Esophagus squamous epithelium (tissue), 5 donors: ENCODE measurements at places on chromosomes 1 and 21.

DNA sequence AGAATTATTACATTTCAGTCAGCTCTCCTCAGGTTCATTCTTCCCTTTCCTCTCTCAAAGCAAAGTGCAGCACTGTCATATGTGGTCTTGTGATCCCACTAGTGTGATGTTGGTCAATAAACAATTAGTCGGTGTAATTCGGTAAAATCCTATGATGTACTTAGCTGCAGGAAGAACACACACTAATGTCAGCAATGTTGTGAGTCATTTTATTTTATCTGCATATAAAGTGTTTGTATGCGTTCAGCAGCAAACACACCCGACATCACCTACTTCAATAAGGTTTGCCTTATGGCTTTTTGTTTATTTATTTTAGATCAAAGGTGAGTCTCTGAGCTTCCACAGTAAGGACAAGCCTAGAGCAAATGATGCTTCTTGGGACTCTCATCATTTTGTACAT, 47.8 kb downstream of the PTPN14 start:
- DNase-seq = no peak

GRCh38 chr1:197081117-197081753, 14.2 kb upstream of the F13B start:
- no peak for DNase-seq

DNA sequence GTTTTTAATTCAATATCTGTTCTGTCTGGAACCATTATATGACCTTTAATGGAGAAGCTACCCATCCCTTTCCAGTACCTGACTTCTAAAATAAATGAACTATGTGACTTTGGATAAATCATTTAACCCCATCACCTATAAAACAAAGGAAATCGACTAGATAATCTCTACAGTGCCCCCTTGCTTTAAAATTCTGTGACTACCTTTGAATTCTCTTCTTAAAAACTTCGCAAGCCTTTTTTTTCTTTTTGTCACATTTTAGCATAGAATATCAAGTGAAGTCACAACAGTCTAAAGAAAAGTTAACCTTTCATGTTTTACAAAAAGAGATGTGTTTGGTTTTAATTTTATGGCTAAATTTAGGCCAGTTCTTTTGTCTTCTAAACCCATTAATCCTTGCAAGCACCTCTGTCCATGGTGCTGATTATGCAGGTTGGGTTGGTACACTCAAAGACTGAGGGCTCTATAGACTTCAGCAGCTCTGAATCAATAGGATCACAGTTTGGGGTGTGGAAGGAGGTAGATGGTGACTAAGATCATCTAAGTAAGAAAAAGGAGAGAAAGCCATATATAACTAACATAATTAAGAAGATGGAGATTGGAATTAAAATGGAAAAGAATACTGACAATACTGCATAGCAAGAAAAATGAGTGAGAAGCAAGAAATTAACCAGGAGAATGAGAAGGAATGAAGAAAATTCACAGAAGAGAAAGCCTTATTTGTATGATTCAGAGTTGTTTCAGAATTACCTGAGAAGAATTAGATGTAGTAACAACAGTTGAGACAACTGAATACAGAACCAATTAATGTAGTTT, 59.2 kb downstream of the TBX15 start:
- DNase-seq = no peak

DNA sequence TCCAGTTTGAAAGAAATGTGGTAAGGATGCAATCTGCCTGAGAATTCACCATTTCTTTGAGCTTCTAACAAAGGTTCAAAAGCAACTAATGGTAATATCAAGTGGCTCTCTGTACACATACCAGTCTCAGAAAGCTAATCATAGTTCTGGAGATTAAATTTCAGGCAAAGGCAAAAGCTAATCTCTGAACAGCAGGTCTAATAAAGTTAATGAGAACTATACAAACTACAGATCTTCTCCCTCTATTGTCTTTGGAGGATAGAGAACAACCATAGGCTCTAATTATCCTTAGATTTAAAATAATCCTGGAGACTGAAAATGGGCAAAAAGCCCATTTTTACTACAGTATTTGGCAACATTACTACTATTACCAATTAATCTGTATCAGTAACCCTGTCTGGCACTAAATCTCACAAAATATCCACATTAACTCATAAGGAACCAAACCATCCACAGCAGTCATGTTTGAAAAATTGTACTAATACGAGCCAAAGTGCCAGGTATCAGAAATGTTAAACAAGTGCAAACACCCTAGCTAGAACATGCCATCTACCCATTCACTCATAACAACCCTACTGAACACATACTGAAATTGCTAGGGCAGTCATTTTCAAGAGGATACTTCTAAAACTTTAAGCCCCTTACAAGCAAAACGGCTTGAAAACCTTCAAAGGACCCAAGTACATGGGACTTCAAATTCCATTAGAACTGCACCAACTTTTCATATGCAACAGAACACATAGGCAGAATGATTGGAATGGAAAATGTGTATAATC, 4.8 kb downstream of the DIPK1A start:
- no peak for DNase-seq

- no peak for DNase-seq
Measured at GRCh38 chr21:15592957-15593356, 136.8 kb upstream of the USP25 start.

GRCh38 chr1:33224166-33224707, 32.1 kb upstream of the ZNF362 start:
- DNase-seq = no peak

- DNase-seq = no peak
Measured at GRCh38 chr1:205379056-205379455, 22.3 kb upstream of the KLHDC8A start.
